Stimulated activated CD8-positive, alpha-beta memory T cell treated with anti-CD3 and anti-CD28 coated beads, Interleukin-2, amount 100 ng/mL, for 1 hour (primary cell): ENCODE measurements at places on chromosomes 7 and 10.

DNA sequence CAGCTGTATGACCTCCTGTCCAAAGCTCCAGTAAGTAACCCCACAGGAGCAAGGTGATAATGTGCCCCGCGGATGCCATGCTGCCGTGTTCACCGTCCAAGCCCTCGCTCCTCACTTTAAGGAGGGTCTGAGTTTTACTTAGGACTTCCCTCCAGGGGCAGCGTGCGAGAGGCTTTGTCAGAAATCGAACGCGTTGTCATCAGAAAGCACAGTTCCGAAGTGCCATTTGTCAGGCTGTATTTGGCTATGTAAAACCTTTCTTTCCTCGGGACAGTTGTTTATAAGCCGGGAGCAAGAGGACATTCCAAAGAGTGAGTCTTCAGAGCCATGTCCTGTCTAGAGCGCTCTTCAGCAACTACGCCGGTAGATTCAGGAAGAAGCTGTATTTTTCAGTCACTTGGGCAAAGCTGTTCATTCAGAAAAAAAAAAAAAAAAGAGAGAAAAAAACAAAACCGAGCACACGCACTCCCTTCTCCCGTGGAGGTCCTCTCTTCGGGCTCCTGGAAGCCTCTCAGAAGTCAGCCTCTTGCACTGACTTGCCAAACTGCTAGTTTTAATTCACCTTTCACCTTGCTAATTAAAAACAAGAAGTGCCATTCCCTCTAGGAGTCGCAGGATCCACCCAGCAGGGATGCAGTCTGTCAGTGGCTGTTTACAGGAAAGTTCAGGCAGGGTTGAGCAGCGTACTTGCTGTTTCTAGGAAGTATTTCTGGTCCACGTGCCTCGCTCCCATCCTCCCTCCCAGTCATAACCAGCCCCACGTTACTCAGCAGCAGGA is at the start of gene SEMA3E:
Gene SEMA3E, minus strand, starts transcription at position 676 of the 778 bp plus-strand sequence.
- no peak for DNase-seq

- no peak for DNase-seq
Measured at GRCh38 chr10:116836083-116836482, 13.2 kb upstream of the ENO4 start.

DNA sequence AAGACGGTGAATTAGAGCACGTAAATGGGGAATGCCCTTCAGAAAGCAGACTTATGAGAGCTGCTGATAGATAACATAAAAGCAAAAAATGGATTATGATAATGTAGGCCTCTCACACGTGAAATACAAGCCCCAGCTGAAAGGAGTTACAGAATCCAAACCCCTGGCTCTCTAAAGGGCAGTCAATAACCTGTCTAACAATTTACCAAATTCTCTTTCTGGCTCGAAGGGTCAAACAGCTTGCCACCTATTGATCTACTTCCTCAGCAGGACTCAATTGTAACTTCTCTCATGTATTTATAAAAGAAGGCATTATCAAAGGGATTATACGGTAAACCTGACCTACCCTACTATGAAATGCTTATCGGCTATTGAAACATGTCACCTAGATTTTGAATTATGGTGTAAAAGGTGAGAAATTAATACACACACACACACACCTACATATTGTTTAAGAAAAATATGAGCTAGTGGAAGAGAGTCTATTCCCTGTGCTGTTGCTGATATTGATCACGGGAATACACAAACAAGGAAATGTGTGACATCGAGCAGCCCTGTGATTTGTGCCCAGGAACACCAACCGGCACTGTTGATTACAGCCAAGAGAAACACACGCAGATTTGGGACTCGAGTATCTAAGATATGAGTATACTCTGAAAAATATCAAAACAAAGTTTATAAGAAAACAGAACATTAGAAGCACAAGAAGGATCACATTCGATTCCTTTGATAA is 135.6 kb upstream of the NEBL start:
- DNase-seq = no peak

- no peak for DNase-seq
Measured at GRCh38 chr10:98323221-98324164, 55.5 kb upstream of the LOXL4 start.

DNA sequence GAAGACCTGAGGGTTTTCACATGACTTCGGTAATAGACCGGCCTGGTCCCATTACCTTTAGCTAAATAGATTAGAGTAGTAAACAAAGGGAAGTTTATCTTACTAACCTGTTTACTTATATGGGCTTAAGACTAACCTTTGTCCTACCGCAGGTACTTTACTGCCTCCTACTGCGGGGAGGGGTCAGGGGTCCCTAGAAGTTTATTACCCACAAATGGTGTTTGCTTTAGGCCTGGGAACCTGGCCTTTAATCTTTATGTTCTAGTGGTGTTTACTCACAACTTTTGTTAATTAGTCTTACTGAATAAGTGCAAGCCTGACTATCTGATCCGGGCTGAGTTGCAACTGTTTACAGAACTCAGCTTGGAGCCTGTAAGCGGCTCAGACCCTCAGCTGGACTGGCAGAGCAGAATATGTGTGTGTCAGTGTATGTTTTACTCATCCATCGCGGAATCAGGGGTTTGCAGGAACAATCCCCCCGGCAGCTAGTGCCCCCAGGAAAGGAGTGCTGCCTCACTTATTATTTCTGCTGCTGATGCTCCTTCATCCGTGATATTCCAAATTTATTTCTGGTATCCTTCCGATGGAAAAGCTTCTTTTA is 578.9 kb upstream of the SEMA3D start:
- DNase-seq = no peak
